ENCODE measurements at places on chromosomes 2 and 18.

- DNase-seq = no peak
Measured at GRCh38 chr2:127358044-127358443, 29.7 kb downstream of the MAP3K2 start.

DNA sequence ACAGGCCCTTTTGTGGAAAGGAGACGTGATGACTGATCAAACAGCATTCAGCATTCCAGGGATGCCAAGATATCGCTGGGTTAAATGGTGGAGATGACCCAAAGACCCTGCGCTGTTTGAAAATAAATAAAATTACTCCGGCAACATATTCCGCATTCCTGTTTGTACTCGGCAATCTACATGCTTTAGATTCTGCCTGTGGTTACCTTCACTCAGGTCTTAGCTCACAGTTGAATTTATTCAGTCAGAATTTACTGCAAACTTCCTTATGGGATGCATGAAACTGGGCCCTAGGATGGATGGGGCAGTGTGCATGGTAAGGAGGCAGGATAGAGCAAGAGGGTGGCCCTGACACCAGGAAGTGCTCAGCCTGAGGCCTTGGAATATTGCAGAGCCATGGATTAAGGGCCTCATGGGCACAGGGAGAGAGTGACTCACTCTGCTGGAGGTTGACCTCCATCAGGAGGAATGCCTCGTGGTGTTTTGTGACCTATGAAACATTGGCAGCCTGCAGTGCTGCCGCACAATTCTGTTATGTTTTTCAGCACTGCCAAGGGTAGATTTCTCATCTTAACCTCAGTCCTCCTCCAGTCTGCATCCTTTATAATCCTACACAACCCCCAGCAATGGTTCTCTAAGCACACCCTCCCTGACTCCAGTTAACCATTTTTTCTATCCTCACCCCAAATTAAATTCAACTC, 321.4 kb downstream of the IRS1 start:
- DNase-seq = no peak

DNA sequence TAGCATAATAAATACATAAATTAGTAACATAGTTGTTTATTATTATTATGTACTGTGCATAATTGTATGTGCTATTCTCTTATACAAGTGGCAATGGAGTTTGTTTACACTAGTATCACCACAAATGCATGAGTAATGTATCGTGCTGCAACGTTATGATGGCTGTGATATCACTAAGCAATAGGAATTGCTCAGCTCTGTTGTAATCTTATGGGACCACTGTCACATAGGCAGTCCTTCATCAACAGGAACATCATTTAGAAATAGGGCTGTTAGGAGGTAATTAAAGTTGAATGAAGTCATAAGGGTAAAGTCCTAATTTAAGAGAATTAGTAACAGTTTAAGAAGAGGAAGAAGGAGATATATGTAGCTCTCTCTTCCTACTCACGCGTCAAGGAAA, 33.8 kb downstream of the TEX51 start:
- DNase-seq = no peak

GRCh38 chr2:154720651-154721050, 22.2 kb downstream of the KCNJ3 start:
- no peak for DNase-seq

- DNase-seq = no peak
Measured at GRCh38 chr2:25582077-25582830, 91.1 kb downstream of the DTNB start.

Measured in CD4-positive, alpha-beta memory T cell (primary cell).